ENCODE measurements at places on chromosomes 3 and 15.

DNA sequence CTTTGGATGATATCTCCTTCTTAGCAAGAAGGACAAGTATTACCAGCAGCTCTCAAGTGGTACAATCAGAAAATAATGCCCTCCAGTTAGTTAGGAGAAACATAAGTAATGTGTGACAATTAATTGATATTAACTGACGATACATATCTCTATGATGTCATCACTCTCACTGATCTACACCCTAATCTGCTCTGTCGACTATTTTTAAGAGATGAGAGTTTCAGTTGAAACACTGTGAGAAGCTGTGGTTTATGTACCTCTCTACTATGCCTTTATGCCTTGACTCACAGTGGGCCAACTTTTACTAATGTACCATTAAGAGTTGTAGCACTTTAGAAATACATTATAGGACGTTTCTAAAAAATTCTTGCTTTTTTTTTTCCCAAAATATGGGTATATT lies 8.6 kb downstream of the CEP152 start:
- no peak for DNase-seq

DNA sequence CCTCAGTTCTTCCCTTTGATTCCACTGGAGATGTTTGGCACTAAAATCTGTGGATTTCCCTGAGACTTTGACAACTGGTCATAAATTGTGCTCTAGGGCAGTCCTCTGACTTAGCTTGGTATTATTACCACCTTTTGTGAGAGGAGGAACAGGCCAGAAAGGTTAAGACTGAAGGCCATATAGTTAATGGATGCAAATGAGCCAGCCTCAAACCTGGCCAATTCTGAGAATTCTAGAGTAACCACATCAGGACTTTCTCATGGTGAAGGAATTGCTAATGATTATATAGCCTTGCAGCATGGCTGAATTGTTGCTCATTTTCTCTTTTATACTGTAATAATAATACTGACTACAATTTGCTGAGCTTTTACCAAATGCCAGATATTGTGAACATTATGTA lies 162.5 kb downstream of the CADPS start:
- DNase-seq: no peak

DNA sequence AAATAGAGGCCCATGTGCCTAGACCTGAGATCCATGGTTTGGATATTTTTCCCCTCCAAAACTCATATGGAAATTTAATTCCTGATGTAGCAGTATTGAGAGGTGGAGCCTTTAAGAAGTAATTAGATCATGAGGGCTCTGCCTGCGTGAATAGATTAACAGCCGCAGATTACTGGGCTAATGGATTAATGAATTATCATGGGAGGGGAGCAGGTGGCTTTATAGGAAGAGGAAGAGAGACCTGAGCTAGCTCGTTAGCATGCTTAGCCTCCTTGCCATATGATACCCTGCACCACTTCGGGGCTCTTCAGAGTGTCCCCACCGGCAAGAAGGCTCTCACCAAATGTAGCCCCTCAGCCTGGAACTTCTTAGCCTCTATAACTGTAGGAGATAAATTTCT lies 15.8 kb downstream of the ARHGEF26 start:
- no peak for DNase-seq

GRCh38 chr3:48414376-48415250 lies 15.3 kb downstream of the PLXNB1 start:
- no peak for DNase-seq

- no peak for DNase-seq
Measured at GRCh38 chr15:55654561-55655031, 66.5 kb upstream of the PYGO1 start.

All from CMK (cell line).